Activated CD4-positive, alpha-beta T cell treated with anti-CD3 and anti-CD28 coated beads, Interleukin-2, Interleukin-6, amounts not matched to agents 100 ng/mL and 50 ng/mL, durations not matched to agents 16 hours and 8 hours (primary cell): ENCODE measurements at places on chromosomes 2 and 18.
A peak's percentile ranks its signal among the peaks of the same experiment; 100 is the strongest.

DNA sequence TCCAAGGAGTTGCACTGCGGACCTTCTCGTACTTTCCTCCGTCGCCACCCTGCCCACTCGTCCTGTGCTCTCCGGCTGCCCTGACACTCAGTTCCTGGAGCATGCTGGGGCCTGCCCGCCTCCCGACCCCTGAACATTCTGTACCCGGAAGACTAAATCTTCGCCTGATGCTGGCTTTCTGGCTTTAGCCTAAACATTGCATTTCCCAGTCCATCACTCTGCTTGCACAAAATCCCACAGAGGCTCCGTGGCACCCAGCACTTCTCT lies 550 bp upstream of the SFXN5 start:
- no peak for DNase-seq

DNA sequence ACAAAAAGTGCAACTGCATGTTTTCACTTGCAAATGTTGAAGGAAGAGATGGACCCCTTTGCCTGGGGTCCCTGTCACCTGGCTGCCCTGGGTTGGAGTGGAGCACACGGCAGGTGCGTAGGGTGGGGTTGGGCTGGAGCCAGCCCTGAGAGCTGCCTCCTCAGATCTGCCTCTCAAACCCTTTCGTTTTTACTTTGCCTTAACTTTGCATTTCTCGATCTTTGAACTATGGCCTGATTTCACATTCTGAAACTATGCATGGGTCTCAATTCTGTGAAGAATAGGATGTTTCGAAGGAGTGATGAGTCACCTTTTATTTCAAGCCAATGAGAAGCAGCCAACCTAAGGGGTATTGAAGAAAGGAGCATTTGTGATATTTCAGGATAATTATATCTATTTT lies 132.8 kb downstream of the ACOXL start:
- DNase-seq = peak; percentile 86

- no peak for DNase-seq
Observed at GRCh38 chr2:235218486-235218907, 266.7 kb downstream of the SH3BP4 start.

GRCh38 chr2:127485051-127485693 lies 41.1 kb downstream of the IWS1 start:
- DNase-seq = no peak

- DNase-seq = no peak
Observed at GRCh38 chr2:34252111-34252510, 653.0 kb upstream of the FAM98A start.

GRCh38 chr2:238724728-238725127 lies 123.2 kb upstream of the TWIST2 start:
- DNase-seq = no peak
